CD4-positive, alpha-beta T cell treated with Interleukin-12 subunit alpha and Interleukin-12 subunit beta, for 1 hour (primary cell): ENCODE measurements at places on chromosomes 11 and 22.

- DNase-seq, result no peak
Measured at GRCh38 chr22:39176143-39176713, 23.7 kb upstream of the CBX7 start.

- no peak for DNase-seq
Measured at GRCh38 chr11:19800714-19801519, 88.3 kb downstream of the NAV2 start.

DNA sequence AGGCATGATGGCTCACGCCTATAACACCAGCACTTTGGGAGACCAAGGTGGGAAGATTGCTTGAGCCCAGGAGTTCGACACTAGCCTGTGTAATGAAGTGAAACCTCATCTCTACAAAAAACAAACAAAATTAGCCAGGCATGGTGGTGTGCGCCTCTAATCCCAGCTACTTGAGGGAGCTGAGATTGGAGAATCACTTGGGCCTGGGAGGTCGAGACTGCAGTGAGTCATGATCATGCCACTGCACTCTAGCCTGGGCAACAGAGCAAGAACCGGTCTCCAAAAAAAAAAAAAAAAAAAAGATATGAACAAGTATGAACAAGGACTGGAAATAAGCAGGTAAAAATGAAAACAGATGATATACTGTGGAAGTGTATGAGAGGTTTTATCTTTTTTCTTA lies 54.1 kb upstream of the SOX6 start:
- DNase-seq, result no peak

DNA sequence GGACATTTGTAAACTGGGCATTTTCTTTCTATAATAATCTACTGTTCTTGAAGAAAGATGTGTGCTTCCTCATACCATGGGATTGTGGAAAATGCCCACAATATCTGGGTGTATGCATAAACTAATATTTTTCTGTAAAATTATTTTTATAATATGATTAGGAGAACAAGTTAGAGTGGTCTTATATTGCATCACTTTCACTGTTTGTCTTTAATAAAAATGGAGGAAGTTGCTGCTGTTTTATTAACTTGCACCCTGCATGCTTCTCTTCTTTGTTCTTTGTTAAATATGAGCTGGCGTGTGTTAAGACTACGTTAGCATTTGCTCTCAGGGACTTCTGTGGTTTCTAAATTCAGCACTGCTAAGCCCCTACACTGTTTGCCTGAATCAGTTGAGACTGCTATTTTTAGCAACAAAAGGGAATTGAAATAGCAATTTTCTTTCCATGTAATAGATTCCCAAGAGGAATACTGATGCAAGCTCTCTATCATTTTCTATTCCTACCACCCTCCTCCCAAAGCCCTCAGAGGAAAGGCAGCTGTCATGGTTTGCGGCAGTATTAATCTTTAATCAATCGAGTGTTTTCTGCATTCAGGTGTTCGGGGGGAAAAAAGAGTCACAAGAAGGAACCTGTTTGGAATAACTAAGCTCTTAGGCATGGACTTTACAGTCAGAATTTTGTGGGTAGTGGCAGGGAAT lies 56.1 kb downstream of the HSD17B12 start:
- DNase-seq, result no peak

DNA sequence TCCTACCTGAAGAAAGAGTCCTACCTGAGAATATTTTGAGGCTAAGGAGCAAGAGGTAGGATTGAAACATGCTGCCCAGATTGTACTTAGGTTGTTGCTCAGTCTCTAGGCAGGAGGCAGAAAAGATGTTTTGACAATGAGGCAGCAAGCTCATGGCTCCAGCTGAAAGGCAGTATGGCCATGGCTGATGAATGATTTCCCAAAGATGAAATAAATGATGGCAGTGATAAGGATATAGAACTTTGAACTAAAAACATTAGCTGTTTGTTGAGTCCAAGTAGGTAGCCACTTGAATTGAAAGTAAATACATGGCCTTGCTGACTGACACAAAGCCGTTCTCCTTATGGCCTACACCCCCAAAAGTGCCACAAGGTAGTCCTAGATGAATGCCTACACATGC lies 6.8 kb upstream of the NEU3 start:
- no peak for DNase-seq

DNA sequence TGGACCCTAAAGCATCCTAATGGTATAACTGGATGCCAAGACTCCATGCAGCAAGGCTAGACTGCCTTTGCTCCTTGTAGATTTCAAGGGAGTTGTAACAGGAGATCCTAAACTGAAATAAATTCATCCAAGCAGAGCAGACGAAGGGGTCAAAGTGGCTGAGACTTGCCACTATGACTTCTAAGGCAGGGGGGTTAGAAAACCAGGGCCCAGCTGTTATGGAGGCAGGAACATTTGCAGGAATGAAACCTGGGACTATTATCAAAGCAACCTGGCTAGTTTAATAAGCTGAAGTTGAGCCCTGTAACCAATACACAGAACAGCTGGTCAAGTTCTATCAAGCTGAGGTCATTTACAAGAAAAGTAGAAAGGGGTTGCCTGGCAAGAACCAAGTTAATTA lies 122.2 kb upstream of the TRPC6 start:
- DNase-seq, result no peak

GRCh38 chr22:36277482-36278291 lies 24.8 kb downstream of the APOL1 start:
- peak; percentile 75 for DNase-seq

GRCh38 chr11:111513240-111513605 lies 1.0 kb upstream of the BTG4 start:
- DNase-seq, result no peak

DNA sequence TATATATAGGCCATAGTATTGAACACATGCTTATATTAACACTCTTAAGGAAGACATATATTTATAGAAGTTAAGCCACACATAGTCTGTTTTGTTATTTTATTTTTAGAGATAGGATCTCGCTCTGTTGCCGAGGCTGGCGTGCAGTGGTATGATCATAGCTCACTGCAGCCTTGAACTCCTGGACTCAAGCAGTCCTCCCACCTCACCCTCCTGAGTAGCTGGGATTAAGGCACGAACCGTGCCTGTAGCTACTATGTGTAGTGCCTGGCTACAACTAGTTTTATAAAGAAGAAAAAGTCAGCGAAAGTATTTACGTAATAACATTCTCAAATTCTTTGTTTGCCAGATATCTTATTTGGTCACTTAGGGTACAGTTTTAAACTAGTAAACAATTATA lies 5.6 kb upstream of the UCP2 start:
- DNase-seq, result no peak

- DNase-seq, result no peak
Measured at GRCh38 chr22:44014241-44014640, 9.9 kb upstream of the PARVB start.

DNA sequence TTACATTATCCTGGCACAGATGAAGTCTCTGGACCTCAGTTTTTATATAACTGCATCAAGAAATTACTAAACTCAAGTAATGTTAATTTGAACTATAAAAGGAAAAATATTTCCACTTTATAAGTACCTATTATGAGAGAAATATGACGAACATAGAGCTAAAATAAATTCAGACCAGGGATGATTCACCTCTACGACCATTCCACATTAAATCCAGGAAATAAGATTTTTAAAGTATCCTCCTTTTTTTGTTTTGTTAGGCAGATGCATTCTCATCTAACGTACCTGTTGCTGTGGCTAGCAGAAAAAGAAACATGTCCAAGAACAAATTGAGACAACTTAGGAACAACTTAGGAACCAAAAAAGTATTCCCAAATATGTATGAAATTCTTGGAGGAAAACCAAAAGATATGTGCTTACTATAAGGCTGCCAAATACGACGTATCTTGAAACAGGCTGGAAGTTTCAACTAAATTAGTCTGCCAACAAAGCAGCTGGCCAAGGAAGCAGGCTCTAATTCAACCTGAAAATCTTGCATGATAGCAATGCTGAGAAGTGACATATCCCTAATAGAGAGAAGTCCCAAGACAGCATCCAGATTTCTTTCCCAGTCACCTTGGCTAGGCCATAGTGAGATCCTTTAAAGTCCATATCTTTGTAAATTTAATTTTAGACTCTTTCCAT lies 15.7 kb downstream of the SPTY2D1 start:
- no peak for DNase-seq

DNA sequence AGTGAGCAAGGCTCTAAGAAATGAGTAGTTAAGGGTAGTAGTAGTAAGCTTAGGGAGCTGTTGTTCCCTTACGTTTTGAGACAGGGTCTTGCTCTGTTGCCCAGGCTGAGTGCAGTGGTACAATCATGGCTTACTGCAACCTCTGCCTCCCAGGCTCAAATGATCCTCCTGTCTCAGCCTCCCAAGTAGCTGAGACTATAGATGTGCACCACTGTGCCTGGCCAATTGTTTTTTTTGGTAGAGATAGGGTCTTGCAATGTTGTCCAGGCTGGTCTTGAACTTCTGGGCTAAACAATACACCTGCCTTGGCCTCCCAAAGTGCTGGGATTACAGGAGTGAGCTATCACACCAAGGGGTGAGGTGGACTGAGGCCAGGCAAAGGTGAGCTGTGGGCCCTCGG lies 10.0 kb downstream of the SMIM38 start:
- no peak for DNase-seq

DNA sequence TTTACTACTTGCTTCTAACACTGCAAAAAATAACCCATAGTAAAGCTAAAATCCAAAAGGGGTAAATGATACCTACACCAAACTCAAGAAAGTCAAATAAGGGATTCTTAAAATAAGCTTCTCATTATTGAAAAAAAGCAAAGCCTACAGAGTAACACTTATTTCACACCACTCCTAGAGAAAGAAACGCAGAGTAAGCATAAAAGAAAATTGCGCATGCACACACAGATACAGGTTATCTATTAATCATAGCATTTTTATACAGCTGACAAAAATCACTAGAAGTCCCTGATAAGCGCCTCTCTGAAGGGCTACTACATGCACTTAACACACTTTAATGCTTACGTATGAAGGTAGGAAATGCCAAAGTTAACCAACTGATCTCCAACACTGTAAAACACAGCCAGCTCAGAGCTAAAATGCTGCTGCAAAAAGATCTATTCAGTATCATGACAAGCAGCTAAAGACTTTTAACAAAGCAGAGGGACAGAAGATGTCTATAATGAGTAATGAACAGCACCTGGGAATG lies 14.0 kb downstream of the RBFOX2 start:
- DNase-seq, result no peak

DNA sequence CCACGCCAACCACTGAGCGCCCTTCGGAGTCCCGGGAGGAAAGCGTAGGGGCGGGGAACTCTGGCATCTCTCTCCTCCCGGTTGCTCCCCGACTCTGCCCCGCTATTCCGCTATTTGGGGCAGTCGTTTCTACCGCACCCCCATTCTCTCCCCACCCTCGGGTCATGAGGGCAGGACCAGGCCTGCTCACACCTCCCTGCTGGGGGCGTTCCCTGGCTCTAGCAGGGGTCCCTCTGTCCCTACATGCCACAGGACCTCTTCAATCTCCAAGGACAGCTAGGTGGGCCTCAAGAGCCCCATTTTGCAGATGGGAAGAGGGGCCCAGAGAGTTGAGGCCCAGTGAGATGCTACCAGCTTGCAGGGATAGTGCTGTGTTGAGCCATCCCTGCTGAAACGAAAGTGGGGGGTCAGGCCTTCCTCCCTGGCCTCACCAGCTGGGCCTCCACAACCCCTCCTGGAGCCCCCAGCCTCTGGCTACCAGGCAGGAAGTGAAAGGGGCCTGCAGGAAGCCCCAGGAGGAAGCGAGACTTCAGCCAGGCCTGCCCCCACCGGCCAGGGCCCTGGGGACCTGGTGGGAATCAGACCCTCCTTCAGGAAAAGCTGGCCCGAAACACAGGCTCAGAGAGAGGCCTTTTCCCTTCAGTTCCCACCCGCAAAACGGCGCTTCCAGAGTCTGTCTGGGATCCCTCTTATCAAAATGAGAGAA lies 5.5 kb upstream of the SHISA8 start:
- DNase-seq, result no peak

GRCh38 chr11:131108760-131109159 lies 192.5 kb upstream of the SNX19 start:
- no peak for DNase-seq

DNA sequence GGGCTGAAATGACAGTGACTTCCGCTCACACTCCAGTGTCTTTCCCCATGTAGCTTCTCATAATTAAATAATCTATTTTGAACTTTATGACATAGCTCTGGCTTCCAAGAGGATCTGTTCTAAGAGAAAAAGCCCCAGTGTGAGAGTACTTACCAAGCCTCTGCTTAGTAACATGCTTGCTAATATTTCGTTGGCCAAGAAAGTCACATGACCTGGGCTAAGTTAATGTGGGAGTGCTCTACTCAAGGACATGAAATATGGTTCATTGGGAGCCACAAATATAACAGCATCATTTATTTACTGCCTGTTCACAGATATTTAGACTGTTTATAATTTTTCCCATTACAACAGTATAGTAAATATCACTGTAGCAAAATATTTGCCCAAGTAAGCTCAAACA lies 42.5 kb downstream of the CCDC73 start:
- no peak for DNase-seq

DNA sequence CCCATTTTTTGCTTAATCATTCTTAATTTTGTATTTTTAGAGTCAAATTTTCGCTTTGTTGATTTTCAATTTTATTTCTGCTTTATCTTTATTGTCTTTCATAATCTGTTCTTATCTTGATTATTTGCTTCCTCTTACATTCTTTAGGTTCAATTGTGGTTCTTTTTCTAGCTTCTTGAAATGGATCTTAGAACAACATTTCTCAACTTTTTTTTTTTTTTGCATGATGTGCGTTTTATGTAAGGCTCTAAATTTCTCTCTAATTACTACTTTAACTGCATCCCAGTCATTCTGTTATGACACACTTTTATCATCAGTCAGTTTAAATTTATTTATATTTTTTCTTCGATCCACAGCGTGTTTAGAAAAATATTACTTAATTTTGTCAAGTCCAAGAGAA lies 65.2 kb upstream of the PARVA start:
- DNase-seq, result no peak

GRCh38 chr22:25987948-25988347 lies 181.3 kb upstream of the SEZ6L start:
- DNase-seq, result no peak

- no peak for DNase-seq
Measured at GRCh38 chr22:28791841-28792490, 8.4 kb downstream of the XBP1 start.

- no peak for DNase-seq
Measured at GRCh38 chr11:64856382-64857227, 12.2 kb upstream of the CDC42BPG start.

DNA sequence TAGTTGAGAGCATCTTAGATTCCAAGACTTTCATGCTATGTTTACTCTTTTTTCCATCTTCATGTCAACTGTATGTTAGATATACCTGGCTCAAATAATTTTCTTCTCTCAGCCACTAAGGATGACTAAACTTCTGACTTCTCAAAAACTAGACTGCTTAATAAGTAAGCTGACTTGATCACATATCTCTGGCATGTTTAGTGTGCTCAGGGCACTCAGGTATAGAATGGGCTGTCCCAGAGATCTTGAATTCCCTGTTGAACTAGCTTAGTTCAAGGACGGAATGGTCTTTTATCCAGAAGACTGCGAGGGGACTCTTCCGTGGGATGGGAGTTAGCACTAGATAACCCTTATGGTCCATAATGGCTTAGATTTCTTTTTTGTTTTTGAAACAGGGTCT lies 13.0 kb downstream of the NEU3 start:
- DNase-seq, result no peak

GRCh38 chr11:44403587-44404273 lies 93.8 kb upstream of the ALX4 start:
- DNase-seq, result no peak

GRCh38 chr11:19677381-19678080 lies 35.1 kb upstream of the NAV2 start:
- no peak for DNase-seq
